Chondrocyte (in vitro differentiated cells): ENCODE measurements at places on chromosomes 6 and 20.

DNA sequence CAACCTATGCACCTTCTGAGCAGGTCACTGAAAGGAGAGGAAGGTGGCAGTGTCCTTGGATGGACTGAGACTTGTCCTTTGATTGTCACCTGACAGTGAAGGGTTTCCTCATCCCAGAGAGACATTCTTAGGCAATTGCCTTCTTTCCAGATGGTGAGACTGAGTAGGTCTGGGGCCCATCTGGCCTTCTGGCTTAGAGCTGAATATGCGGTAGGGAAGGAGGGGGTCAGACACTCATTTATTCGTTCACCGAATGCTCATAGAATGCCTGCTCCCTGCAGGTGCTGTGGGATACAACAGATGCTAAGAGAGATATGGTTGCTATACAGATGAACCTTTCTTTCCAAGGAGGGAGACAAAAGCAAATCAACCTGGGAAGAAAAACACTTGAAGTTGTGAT, 76.8 kb downstream of the BMP6 start:
- no peaks in the 10 kb centered on the region for H3K4me1 ChIP-seq
- no peak overlapping the region for H3K4me3 ChIP-seq
- H3K27ac ChIP-seq, result no peak overlapping the region
- DNase-seq, result no peak

GRCh38 chr6:74199215-74199915, 503.4 kb downstream of the CD109 start:
- H3K27ac ChIP-seq, result no peak overlapping the region
- H3K36me3 ChIP-seq, result no peaks in the 10 kb centered on the region
- no peak overlapping the region for H3K4me3 ChIP-seq
- H3K27me3 ChIP-seq, result no peaks in the 10 kb centered on the region
- DNase-seq, result no peak

DNA sequence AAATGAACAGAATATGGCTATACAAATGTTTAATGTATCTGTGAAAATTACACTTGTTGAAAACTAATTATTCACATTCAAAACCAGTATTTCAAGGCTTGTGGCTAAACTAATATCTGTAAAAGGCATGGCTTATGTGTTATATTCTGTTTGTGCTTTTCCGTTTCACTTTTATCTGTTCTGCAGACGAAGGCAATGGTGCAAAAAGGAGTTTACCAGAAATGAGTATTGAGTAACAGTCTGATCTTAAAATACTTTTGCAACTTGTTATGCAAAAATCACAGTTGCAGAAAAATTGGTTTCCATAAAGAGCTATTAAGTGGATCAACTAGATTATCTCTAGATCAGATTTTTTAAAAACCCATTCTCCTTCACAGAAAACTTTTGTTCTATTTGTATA, 9.4 kb upstream of the STX11 start:
- no peaks in the 10 kb centered on the region for H3K4me1 ChIP-seq
- H3K27ac ChIP-seq, result no peak overlapping the region
- DNase-seq, result no peak
- no peaks in the 10 kb centered on the region for H3K27me3 ChIP-seq
- no peaks in the 10 kb centered on the region for H3K36me3 ChIP-seq

- H3K36me3 ChIP-seq, result no peaks in the 10 kb centered on the region
- no peak overlapping the region for H3K27ac ChIP-seq
Measured at GRCh38 chr6:14000901-14001300, 76.1 kb downstream of the RNF182 start.

DNA sequence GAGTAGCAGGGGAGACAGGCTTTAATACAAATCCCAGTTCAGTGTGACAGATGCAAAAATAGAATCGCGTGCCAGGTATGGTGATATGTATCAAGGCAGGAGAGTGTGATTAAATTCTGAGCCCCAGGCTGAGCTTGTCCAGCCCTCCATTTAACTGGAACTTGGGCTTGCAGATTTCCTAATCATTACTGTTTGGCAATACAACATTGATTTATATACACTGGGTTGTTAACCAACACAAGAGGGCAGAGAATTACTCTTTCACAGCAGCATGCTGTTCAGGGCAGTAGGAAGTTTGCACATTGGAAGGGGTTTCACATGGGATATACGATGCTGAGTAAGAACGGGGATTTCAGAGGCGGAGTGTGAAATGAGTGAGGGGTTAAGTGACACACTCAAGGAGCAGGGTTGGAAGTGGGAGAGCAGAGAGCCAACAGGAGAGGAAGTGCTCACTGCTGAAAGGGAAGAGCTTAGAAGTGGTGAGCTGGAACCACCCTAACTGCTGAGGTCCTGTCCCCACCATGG, 70.8 kb upstream of the ATXN1 start:
- H3K27ac ChIP-seq, result no peak overlapping the region
- DNase-seq, result no peak
- no peak overlapping the region for H3K4me3 ChIP-seq
- H3K36me3 ChIP-seq, result no peaks in the 10 kb centered on the region
- no peaks in the 10 kb centered on the region for H3K27me3 ChIP-seq
- peaks cover 16% of the 10 kb centered on the region for H3K4me1 ChIP-seq

DNA sequence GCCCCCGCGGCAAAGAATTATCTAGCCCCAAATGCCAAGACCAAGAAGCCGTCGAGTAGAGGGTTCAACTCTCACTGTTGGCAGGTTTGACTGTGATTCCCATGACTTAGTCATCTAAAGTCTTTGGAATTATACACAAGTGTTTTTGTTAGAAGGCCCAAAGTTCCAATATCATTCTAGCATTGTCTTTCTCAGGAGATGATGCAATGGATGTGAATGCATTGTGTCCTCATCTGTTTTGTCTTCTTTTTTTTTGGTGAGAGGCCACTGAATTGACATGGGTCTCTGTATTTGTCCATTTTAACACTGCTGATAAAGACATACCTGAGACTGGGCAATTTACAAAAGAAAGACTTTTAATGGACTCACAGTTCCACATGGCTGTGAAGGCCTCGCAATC, 290.5 kb upstream of the ZFP64 start:
- no peak overlapping the region for H3K27ac ChIP-seq
- no peak overlapping the region for H3K4me3 ChIP-seq
- no peaks in the 10 kb centered on the region for H3K36me3 ChIP-seq

GRCh38 chr6:16505711-16506357, 255.4 kb downstream of the ATXN1 start:
- DNase-seq, result no peak
- peak overlapping the region; percentile 76 for H3K27ac ChIP-seq
- no peak overlapping the region for H3K4me3 ChIP-seq

DNA sequence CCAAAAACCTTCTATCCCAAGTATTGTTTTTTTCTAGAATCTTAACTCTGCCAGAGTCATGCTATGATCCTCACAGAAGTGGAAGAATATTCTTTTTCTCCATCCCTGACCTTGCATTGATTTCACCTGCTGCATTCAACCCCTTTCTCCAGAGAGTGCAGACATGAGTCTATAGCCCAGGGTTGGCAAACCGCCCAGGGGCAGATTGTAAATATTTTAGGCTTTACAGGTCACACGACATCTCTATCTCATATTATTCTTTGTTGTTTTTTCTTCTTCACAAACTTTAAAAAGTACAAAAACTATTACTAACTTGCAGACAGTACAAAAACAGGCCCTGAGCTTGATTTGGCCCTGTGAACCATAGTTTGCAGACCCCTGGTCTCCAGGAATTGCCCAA, 112.1 kb upstream of the ASF1A start:
- no peaks in the 10 kb centered on the region for H3K36me3 ChIP-seq
- H3K27me3 ChIP-seq, result peaks cover 2% of the 10 kb centered on the region
- peaks cover 24% of the 10 kb centered on the region for H3K4me1 ChIP-seq
- no peak for DNase-seq

GRCh38 chr6:15346315-15346714, 100.4 kb downstream of the JARID2 start:
- no peak overlapping the region for H3K27ac ChIP-seq
- peaks cover 31% of the 10 kb centered on the region for H3K4me1 ChIP-seq
- DNase-seq, result no peak
- no peaks in the 10 kb centered on the region for H3K36me3 ChIP-seq

- no peaks in the 10 kb centered on the region for H3K36me3 ChIP-seq
- peaks cover 6% of the 10 kb centered on the region for H3K27me3 ChIP-seq
- no peak overlapping the region for H3K4me3 ChIP-seq
- no peak for DNase-seq
- no peak overlapping the region for H3K27ac ChIP-seq
- no peaks in the 10 kb centered on the region for H3K4me1 ChIP-seq
Measured at GRCh38 chr20:59643615-59644061, 39.3 kb downstream of the PHACTR3 start.

DNA sequence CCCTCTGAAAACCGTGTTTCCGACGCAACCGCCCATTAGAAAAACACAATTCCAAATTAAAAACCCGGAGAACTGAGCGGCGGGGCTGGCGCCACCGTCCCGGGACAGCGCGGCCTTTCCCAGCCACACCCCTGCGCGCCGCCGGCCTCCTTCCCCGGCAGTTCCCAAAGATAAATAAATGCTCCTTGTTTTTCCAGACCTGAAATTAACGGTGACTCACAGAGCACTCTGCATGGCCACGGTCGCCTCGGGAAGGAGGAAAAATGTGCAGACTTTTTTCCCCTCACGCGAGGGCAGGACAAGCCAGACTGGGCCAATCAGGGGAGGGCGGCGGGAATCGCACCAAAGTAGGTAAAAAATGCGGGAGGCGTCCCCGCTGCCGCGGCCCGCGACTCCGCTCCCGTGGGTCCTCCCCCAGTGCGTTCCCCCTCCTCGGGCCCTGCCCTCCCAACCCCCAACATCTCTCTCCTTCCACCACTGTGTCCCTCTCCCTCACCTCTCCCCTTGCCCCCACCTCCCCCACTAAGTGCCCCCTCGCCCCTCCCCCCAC, 828 bp upstream of the DSTN start:
- peaks cover 62% of the 10 kb centered on the region for H3K4me1 ChIP-seq
- peaks cover 21% of the 10 kb centered on the region for H3K36me3 ChIP-seq
- no peaks in the 10 kb centered on the region for H3K27me3 ChIP-seq
- peak; percentile 98 for DNase-seq
- peak overlapping the region; percentile 98 for H3K27ac ChIP-seq

DNA sequence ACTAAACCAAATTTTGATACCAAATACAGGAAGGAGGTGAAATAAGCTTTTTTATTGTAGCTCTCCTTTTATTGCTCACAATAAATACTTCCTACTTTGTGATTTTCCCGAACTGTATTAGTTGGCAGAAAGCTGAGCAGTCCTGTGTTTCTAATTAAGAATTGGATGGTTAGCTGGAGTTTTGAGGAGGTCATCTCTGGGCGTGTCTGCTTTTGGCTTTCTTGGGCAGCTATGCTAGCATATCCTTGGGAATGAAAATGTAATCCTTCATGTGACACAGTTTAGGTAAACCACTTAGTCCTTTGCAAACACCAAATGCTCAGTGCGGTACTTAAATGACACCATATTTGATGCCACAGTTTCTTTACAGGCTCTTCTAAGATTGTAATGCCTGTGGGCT, 67.5 kb downstream of the MTHFD1L start:
- H3K27me3 ChIP-seq, result no peaks in the 10 kb centered on the region
- DNase-seq, result no peak
- no peak overlapping the region for H3K4me3 ChIP-seq
- peak overlapping the region; percentile 65 for H3K27ac ChIP-seq
- peaks cover 51% of the 10 kb centered on the region for H3K4me1 ChIP-seq

- DNase-seq, result no peak
- H3K4me1 ChIP-seq, result peaks cover 88% of the 10 kb centered on the region
- H3K36me3 ChIP-seq, result peaks cover 7% of the 10 kb centered on the region
- H3K27ac ChIP-seq, result no peak overlapping the region
- no peak overlapping the region for H3K4me3 ChIP-seq
Measured at GRCh38 chr20:57678340-57678739, 31.5 kb downstream of the PMEPA1 start.

- H3K27me3 ChIP-seq, result no peaks in the 10 kb centered on the region
- no peak overlapping the region for H3K4me3 ChIP-seq
- H3K36me3 ChIP-seq, result no peaks in the 10 kb centered on the region
- H3K4me1 ChIP-seq, result no peaks in the 10 kb centered on the region
Measured at GRCh38 chr20:12599494-12599893, 409.3 kb upstream of the SPTLC3 start.

- no peaks in the 10 kb centered on the region for H3K27me3 ChIP-seq
- H3K4me3 ChIP-seq, result no peak overlapping the region
- no peak for DNase-seq
Measured at GRCh38 chr6:7119272-7119801, 11.6 kb downstream of the RREB1 start.

- peaks cover 24% of the 10 kb centered on the region for H3K36me3 ChIP-seq
- no peaks in the 10 kb centered on the region for H3K27me3 ChIP-seq
- no peak overlapping the region for H3K4me3 ChIP-seq
- H3K27ac ChIP-seq, result no peak overlapping the region
- no peaks in the 10 kb centered on the region for H3K4me1 ChIP-seq
Measured at GRCh38 chr6:152176268-152176667, 368.8 kb downstream of the ESR1 start.

DNA sequence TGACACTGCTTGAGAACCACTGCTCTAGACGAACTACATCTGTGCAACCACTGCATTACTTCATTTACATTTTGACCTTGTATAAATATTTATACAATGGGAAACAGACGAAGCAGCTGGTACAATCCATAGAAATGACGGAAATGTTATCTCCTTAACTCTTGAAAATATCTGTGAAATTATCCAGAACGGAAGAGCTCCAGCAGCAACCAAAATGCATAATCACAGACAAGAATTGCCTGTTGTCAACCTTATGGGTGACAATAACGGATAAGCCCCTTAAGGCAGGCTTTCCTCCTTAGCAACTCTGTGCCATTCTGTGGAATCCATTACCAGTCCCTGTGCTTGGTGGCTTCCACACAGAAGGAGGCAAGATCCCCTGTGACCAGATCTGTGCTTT, 115.4 kb downstream of the DTNBP1 start:
- no peak for DNase-seq
- H3K4me3 ChIP-seq, result no peak overlapping the region
- H3K4me1 ChIP-seq, result peaks cover 17% of the 10 kb centered on the region
- no peaks in the 10 kb centered on the region for H3K27me3 ChIP-seq
- H3K27ac ChIP-seq, result no peak overlapping the region
- H3K36me3 ChIP-seq, result no peaks in the 10 kb centered on the region
